ENCODE measurements at places on chromosomes 12 and 14. TPM values are rescaled to one million over a fixed set of nuclear protein-coding genes. Genes with fewer than 3 reads are reported as not detected.

DNA sequence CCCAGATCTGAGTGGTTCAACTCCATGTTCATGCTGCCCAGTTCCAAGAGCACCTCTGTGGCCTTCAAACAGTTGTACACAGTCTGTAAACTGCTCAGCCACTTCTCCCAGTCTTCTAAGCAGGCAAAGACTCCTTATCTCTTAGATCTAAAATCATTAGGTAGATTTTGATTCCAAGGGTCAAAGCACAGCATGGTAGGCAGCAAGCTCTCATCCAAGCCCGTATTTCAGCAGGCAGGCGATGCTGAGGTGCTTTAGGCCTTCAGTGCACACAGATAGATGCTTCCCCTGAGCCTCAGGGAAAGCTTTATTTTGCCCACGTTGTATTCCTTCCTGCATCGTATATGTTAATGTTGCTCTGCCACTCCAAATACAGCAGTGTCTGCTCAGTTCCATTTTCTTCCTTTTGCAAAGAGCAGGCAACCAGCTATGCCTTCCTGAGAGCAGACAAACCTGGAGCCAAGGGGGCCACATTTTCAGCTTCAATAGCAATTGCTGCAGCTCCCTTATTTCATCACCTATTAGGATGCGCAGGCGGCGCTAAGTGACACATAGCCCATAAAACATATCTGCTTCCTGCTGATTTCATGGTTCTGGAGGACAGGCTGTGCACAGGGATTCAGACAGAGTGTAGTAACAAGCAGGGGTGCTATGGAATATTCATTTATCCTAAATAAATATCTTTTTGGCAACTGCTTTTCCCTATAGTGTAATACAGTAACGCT is 67.5 kb downstream of the ETV6 start:
- no peak for DNase-seq
- no peaks in the 10 kb centered on the region for H3K36me3 ChIP-seq
- H3K27ac ChIP-seq: no peak overlapping the region
- no peaks in the 10 kb centered on the region for H3K27me3 ChIP-seq

Gene DLK1
- not detected for total RNA-seq

- H3K27ac ChIP-seq: no peak overlapping the region
- H3K27me3 ChIP-seq: peaks cover 18% of the 10 kb centered on the region
- H3K36me3 ChIP-seq: no peaks in the 10 kb centered on the region
- no peak overlapping the region for H3K4me3 ChIP-seq
- no peak for DNase-seq
- no peaks in the 10 kb centered on the region for H3K4me1 ChIP-seq
Measured at GRCh38 chr12:113766879-113767878, 198.9 kb downstream of the RBM19 start.

Gene SLC10A1
- not detected for total RNA-seq

DNA sequence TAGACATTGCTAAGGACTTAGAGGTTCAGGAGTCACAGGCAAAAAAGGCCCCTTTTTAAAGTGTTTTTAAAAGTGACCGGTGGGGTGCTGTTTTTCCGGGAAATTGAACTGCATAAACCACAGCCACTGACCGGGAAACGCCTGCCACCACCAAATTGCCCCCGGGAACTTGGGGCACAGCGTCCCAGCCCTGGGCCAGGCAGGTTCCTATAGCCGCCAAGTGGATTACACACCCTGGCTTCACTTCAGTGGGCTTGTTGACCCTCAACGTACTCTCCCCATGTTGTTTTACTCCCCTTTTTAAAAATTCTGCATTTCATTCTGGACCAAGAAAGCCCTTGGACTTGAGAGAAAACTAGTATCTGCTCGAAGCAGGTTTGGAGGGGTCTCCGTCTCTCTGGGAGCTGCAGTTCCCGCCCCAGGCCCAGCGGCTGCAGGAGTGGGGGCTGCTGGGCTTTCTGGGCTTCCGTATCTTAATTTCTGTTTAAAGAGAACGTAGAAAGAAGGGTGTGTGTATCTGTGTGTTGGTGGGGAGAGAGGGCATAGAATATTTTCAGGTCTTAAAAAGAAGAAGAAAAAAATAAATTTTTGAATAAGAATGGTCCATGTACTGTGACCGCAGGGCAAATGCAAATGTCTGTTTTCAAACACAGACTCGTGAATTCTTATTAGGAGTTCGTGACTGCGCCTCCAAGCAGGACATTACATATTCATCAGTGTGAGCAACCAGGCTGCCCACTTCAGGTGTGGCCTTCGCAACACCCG is 82.9 kb downstream of the PAPOLA start:
- no peak overlapping the region for H3K27ac ChIP-seq
- peaks cover 13% of the 10 kb centered on the region for H3K27me3 ChIP-seq

GRCh38 chr14:103343164-103343879 is 9.3 kb downstream of the EIF5 start:
- H3K27ac ChIP-seq: no peak overlapping the region
- no peaks in the 10 kb centered on the region for H3K27me3 ChIP-seq
- H3K4me3 ChIP-seq: no peak overlapping the region
- peaks cover 18% of the 10 kb centered on the region for H3K4me1 ChIP-seq
- no peak for DNase-seq
- peaks cover 56% of the 10 kb centered on the region for H3K36me3 ChIP-seq

DNA sequence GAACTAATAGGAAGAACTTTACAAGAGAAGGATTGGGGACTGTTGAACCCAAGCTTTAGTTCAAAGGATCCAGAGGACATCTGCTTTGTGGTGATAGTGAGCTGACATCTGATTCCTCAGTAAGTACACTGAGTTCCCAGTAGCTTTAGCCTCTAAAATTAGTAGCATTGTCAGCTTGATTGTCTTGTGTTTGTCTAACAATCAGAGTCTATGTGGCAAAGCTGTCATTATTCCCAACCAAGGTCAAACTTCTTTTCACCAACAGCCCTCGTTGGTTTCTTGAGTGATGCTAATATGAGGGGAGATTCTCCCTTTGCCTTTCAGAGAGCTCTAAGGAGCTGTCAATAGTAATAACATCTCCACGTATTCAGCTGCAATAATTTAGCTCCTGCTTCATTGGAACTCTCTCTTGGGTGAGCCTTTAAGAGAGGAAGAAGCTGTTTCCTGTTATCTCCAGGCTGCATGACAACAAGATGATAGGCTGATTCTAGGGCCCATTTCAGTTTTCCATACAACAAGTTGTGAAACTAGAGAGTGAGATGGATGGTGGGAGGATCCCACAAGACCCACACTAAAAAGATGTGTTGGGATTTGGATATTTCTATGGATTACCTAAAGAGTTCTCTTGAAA is 46.7 kb downstream of the TGFB3 start:
- H3K36me3 ChIP-seq: no peaks in the 10 kb centered on the region
- no peaks in the 10 kb centered on the region for H3K4me1 ChIP-seq
- no peak overlapping the region for H3K4me3 ChIP-seq
- H3K27me3 ChIP-seq: no peaks in the 10 kb centered on the region

Gene ANKRD33
- total RNA-seq: not detected

Gene ADCK1
- 4.8 TPM for total RNA-seq

DNA sequence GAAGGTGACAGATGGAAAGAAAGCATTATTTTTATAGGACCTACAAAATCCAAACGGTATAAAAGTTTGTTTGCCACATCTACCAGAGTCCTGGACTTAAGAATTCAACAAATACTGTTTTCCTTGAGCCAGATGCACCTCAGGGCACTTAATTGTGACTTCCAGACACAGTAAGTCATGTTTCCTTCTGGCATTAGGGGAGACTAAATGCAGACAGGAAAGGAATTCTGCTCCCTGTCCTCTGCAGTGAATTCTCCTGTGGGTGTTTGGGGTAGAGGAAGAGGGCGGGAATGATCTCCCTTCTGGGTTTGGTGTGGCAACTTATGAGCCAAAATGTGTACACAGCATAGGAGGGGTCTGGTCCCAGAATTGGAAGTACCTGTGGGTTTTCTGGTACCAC is 93.9 kb upstream of the ZDHHC17 start:
- H3K27me3 ChIP-seq: peaks cover 25% of the 10 kb centered on the region
- no peak overlapping the region for H3K27ac ChIP-seq
- H3K36me3 ChIP-seq: no peaks in the 10 kb centered on the region
- DNase-seq: no peak
- H3K4me3 ChIP-seq: no peak overlapping the region

- peaks cover 12% of the 10 kb centered on the region for H3K36me3 ChIP-seq
- H3K27me3 ChIP-seq: no peaks in the 10 kb centered on the region
- DNase-seq: no peak
- H3K27ac ChIP-seq: no peak overlapping the region
- no peak overlapping the region for H3K4me3 ChIP-seq
- peaks cover 11% of the 10 kb centered on the region for H3K4me1 ChIP-seq
Measured at GRCh38 chr14:39310051-39310450, 76.3 kb downstream of the MIA2 start.

Gene CLEC12A
- total RNA-seq: 2.0 TPM

- no peaks in the 10 kb centered on the region for H3K36me3 ChIP-seq
- peaks cover 3% of the 10 kb centered on the region for H3K4me1 ChIP-seq
- no peak for DNase-seq
- no peak overlapping the region for H3K27ac ChIP-seq
Measured at GRCh38 chr12:67534681-67535080, 113.9 kb upstream of the DYRK2 start.

DNA sequence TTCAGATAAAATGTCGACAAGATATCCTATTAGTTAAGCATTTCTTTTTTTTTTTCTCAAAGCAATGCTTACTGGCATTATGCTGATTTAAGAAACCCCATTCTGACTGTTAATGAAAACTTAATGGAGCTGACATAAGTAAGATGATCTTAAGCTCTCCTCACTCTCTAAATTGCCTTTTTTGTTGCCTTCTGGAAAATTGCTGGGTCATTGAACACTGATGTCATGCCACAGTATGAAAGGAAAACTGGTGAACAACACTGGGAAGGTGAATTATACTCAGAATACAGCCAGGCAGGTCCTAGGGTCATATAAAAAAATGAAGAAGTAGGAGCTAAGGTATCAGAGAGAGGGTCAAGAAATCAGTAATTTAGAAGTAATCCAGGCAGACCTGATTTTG is 179.9 kb downstream of the BTG1 start:
- no peaks in the 10 kb centered on the region for H3K36me3 ChIP-seq

- peak overlapping the region; percentile 89 for H3K27ac ChIP-seq
- peak overlapping the region; percentile 98 for H3K4me3 ChIP-seq
- H3K27me3 ChIP-seq: no peaks in the 10 kb centered on the region
- H3K36me3 ChIP-seq: peaks cover 4% of the 10 kb centered on the region
Measured at GRCh38 chr12:50110762-50111351, 1.2 kb upstream of the COX14 start.

DNA sequence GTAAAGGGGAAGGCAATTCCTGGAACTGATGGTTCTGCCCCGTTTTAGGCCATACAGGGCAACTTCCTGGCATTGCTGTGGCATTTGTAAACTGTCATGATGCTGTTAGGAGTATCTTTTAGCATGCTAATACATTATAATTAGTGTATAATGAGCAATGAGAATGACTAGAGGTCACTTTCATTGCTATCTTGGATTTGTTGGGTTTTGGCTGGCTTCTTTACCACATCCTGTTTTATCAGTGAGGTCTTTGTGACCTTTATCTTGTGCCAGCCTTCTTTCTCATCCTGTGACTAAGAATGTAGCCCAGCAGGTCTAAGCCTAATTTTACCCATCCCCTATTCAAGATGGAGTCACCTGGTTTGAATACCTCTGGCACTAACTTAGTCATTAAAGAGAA is 51.2 kb downstream of the TESPA1 start:
- H3K4me3 ChIP-seq: peak overlapping the region; percentile 62
- H3K4me1 ChIP-seq: peaks cover 56% of the 10 kb centered on the region
- peaks cover 54% of the 10 kb centered on the region for H3K36me3 ChIP-seq

Gene PHETA1
- total RNA-seq: 2.1 TPM

GRCh38 chr14:31118892-31119291 is 88.7 kb downstream of the HECTD1 start:
- no peak overlapping the region for H3K4me3 ChIP-seq
- DNase-seq: no peak
- H3K27ac ChIP-seq: no peak overlapping the region
- H3K4me1 ChIP-seq: peaks cover under 1% of the 10 kb centered on the region
- H3K36me3 ChIP-seq: peaks cover 27% of the 10 kb centered on the region
- no peaks in the 10 kb centered on the region for H3K27me3 ChIP-seq

DNA sequence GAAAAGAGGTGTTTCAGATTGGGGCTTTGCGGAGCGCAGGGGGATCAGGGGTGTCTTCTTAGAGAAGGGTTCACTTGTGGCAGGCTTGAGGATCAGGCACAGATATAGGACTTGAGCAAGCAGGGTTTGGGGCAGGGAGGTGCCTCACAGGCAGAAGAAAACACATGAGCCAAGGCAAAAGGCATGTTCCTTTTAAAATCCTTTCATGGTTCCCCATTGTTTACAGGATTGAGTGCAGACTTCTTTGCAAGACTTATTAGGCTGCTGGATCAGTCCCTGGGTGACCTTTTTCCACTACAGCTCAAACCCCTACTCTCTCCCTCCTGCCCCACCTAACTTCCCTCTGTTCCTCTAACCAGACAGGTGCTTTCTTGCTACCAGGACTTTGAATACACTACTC is 19.7 kb downstream of the HSPB8 start:
- H3K4me1 ChIP-seq: no peaks in the 10 kb centered on the region
- peaks cover 8% of the 10 kb centered on the region for H3K27me3 ChIP-seq
- no peak for DNase-seq
- no peak overlapping the region for H3K4me3 ChIP-seq
- no peaks in the 10 kb centered on the region for H3K36me3 ChIP-seq
